ENCODE measurements at places on chromosomes 4 and X.

- DNase-seq, result no peak
These were observed 450.1 kb upstream of the INTU start for GRCh38 chr4:127182687-127183086.

- no peak for DNase-seq
These were observed 86.0 kb upstream of the C1QTNF7 start for GRCh38 chr4:15341733-15342300.

DNA sequence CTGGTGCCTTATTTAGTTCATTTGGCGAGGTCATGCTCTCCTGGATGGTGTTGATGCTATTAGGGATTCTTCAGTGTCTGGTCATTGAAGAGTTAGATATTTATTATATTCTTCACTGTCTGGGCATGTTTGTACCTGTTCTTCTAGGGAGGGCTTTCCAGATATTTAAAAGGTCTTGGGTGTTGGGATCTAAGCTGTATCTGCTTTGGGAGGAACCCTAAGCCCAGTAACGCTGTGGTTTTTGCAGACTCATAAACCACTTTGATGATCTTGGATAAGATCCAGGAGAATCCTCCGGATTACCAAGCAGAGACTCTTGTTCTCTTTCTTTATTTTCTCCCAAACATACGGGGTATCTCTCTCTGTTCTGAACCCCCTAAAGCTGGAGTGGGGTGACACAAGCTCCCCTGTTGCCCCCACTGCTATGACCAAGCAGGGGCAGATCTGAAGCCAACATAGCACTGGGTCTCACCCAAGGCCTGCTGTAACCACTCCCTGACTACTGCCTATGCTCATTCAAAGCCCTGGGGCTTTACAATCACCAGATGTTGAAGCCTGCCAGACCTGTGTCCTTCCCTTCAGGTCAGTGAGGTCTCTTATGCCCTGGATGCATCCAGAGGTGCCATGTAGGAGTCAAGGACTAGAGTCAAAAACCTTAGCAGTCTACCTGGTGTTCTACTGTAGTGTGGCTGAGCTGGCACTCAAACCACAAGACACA is 187.6 kb downstream of the GUCY2F start:
- DNase-seq, result no peak

GRCh38 chr4:173469622-173470021 is 60.4 kb downstream of the HAND2 start:
- DNase-seq, result no peak

GRCh38 chrX:110146521-110146920 is 143.6 kb downstream of the TMEM164 start:
- no peak for DNase-seq
